ENCODE measurements at places on chromosomes 3 and 15. TPM values are rescaled to one million over a fixed set of nuclear protein-coding genes. Genes with fewer than 3 reads are reported as not detected.

- H3K4me1 ChIP-seq: peaks cover 11% of the 10 kb centered on the region
- H3K27me3 ChIP-seq: no peaks in the 10 kb centered on the region
- no peak overlapping the region for H3K4me3 ChIP-seq
- no peaks in the 10 kb centered on the region for H3K36me3 ChIP-seq
Observed at GRCh38 chr3:53159156-53160060, 1.6 kb upstream of the PRKCD start.

DNA sequence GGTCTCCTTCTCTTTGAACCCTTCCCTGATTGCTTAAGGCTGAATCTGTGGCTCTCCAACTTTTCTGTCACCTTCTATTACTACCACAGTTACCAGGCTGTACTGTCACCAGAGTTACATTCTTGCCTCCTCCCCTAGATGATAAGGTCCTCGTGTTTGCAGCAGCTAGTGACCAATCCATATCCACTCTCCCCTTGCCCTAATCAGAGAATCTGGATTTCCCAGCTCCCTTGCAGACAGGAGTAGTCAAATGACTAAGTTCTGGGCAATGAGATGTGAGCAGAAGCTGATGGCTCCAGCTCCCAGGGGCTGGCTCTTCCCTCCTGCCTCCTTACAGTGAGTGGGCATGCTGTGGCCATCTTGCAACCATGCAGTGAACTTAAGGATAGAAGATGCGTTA is 95.4 kb upstream of the VGLL4 start:
- H3K27ac ChIP-seq: no peak overlapping the region
- H3K36me3 ChIP-seq: no peaks in the 10 kb centered on the region
- no peak for DNase-seq
- H3K4me3 ChIP-seq: no peak overlapping the region
- no peaks in the 10 kb centered on the region for H3K27me3 ChIP-seq

Gene OR4M2
- not detected for total RNA-seq

Gene GPR156
- total RNA-seq: not detected

DNA sequence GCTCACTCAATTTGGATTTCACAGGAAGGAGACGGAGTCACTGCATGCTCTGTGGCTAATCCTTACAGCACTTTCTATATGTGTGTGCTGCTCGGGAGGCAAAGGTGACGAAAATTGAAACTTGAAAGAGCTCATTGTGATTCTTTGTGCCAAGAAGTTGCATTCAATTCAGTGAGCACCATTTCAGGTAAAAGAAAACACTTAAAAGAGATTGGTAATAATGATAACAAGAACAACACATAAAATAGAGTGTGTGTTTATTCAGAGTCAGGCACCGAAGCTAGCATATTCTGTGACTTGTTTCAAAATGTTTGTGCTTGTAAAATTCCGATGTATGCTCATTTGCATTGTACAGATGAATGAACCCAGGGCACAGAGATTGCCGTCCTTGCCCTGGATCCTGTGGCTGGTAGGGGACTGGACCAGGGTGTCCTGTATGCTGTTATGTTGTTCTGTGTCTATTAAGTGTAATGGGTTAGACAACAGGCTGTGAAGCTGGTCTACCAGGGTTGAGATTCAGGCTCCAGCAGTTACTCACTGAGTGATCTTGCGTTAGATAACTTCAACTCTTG is 193.3 kb upstream of the PROK2 start:
- H3K4me1 ChIP-seq: no peaks in the 10 kb centered on the region
- H3K27me3 ChIP-seq: peaks cover 3% of the 10 kb centered on the region
- H3K27ac ChIP-seq: no peak overlapping the region
- no peaks in the 10 kb centered on the region for H3K36me3 ChIP-seq

Gene ERC2
- total RNA-seq: not detected

DNA sequence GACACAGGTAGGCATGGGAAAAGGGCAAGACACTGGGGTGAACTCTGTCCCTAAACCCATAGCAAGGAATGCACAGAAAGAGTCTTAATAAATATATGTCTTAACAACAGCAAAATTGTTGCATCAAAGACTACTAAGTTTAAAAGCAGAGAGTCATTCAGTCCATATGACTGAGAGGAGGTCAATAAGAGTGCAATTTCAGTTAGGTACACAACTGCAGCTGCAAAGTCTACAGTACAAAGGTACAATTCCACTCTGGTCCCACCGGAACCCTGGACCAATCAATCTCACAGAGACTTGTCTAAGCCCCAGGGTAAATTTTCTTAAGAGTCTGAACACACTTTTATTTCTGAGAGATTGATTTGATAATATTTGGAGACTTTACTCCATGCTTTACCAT is 6.9 kb downstream of the CP start:
- H3K36me3 ChIP-seq: no peaks in the 10 kb centered on the region
- DNase-seq: no peak
- no peak overlapping the region for H3K4me3 ChIP-seq
- no peaks in the 10 kb centered on the region for H3K4me1 ChIP-seq
- no peak overlapping the region for H3K27ac ChIP-seq

Gene FAM3D
- not detected for total RNA-seq

DNA sequence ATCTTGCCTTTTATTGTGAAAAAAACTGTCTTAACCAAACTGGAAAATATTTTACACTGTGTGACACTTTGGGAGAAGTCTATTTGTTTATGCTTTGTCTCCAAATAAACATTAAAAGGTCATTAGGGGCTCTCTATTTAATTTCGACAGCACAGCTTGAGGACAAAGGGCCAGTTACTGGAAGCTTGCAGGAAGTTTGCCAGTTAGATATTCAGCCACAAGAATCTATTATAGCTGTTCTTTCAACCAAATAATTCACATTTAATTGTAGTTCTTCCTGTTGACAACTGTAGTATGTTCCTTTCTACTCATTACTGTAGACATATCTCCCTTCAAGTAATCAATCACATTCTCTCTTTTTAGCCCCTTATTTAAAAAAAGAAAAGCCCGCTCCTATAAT is 6.1 kb downstream of the CP start:
- H3K4me1 ChIP-seq: no peaks in the 10 kb centered on the region
- H3K27me3 ChIP-seq: no peaks in the 10 kb centered on the region
- DNase-seq: no peak
- H3K36me3 ChIP-seq: no peaks in the 10 kb centered on the region

DNA sequence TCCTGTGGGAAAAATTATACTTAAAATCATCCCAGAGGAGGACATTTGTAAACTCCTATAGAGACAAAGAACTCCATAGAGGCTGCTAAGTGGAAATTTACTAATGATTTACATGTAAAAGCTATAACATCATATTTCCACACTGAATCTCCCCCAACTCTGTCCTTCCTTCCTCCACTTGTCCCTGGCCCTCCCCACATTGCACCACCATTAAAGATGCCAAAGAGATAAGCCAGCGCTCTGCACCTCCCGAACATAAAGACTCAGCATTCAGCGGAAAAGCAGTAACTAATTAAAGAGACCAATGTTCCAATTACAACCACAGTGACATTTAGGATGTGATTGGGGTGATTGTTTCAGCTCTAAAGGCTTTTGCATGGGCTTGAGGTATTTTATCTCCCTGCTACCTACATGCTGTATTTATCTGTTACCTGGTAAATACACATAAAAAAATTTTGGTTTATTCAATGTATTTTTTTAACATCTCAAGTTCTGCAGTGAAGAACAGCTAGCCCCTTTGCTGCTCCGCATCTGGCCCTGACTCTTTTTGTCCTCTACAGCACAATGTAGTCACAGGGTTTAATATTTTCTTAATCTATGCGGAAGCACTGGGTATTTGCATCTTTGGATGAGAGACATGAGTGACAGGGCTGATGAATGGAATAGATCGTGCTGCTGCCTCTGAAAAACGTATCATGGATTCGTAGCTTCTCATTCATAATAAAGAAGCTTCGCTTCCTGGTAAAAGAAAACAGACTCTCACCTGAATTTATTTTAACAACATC is 35.3 kb upstream of the B3GNT5 start:
- H3K4me3 ChIP-seq: no peak overlapping the region
- no peak for DNase-seq
- no peak overlapping the region for H3K27ac ChIP-seq
- H3K4me1 ChIP-seq: no peaks in the 10 kb centered on the region
- H3K27me3 ChIP-seq: no peaks in the 10 kb centered on the region

Gene ARL8B
- 41.9 TPM for total RNA-seq

All from T-cell (primary cell).